ENCODE measurements at places on chromosomes 3 and 15.

- peak; percentile 58 for DNase-seq
Measured at GRCh38 chr15:70492240-70493177, 270.8 kb downstream of the UACA start.

DNA sequence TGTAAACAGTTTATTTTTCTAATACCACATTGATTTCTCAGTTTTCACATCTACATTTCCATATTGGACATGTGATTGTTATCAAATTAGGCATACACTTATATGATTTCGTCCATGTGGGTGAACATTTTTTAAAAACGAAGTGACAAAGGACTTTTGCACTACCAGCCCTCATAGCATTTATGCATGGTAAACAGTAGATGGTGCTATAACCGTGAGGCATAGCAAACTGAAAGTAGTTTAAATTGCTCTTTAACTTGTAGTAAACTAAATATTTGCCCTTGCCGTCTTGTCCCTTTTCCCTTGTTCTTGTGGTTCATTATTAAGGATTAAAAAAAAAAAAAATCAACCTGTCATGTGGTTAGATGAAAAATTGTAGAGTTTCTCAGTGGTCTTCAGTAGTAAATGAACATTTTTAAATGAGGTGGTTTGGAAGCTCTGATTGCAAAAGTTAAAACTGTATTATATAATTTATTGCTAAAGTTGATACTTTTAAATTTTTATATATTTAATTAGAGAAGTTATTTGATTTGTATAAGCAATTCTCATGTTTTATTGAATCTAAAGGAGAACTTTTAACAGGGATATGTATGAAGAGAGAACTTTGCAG, 24.0 kb downstream of the STX19 start:
- no peak for DNase-seq

GRCh38 chr15:25937796-25938195, 74.7 kb upstream of the ATP10A start:
- DNase-seq: no peak

GRCh38 chr3:46888705-46889104, 11.2 kb downstream of the PTH1R start:
- DNase-seq: no peak
